ENCODE measurements at places on chromosomes 13 and 19.

- no peak for DNase-seq
These were observed 555.4 kb downstream of the KCTD12 start for GRCh38 chr13:76330761-76331160.

- no peak for DNase-seq
These were observed 32.7 kb downstream of the TIMM13 start for GRCh38 chr19:2394442-2395292.

GRCh38 chr19:6269101-6269886, 10.5 kb downstream of the MLLT1 start:
- DNase-seq: no peak

GRCh38 chr13:78636495-78636894, 22.5 kb downstream of the OBI1 start:
- no peak for DNase-seq

DNA sequence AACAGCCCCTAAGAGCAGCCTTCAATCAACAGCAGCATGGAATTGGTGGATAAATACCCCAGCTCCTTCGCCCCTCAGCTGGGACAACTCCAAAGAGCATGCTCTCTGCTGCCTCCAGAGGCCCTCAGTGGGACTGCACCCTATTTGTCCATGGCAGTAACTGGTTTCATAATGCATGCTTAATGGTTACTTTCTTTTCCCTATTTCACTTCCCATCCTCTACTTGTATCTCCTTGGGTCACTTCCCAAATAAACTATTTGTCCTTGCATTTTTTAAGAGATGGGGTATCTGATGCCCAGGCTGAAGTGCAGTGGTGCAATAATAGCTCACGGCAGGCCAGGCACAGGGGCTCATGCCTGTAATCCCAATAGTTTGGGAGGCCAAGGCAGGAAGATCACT, 13.5 kb upstream of the TPM4 start:
- DNase-seq: peak; percentile 52

GRCh38 chr19:46723023-46723461, 6.1 kb upstream of the PRKD2 start:
- DNase-seq: no peak
